Calu3 (cell line): ENCODE measurements at places on chromosomes 6 and 20. TPM values are rescaled to one million over a fixed set of nuclear protein-coding genes. Genes with fewer than 3 reads are reported as not detected.

PDYN gene
- not detected in 2 replicates for total RNA-seq

HLA-DRB1 gene
- total RNA-seq: 111 and 141 TPM in 2 replicates

MYCT1 gene
- total RNA-seq: not detected in 2 replicates

POPDC3 gene
- 2.8 and 3.8 TPM in 2 replicates for total RNA-seq

EPPIN gene
- not detected in 2 replicates for total RNA-seq

MCCD1 gene
- not detected in 2 replicates for total RNA-seq

WFDC12 gene
- not detected in 2 replicates for total RNA-seq

DNA sequence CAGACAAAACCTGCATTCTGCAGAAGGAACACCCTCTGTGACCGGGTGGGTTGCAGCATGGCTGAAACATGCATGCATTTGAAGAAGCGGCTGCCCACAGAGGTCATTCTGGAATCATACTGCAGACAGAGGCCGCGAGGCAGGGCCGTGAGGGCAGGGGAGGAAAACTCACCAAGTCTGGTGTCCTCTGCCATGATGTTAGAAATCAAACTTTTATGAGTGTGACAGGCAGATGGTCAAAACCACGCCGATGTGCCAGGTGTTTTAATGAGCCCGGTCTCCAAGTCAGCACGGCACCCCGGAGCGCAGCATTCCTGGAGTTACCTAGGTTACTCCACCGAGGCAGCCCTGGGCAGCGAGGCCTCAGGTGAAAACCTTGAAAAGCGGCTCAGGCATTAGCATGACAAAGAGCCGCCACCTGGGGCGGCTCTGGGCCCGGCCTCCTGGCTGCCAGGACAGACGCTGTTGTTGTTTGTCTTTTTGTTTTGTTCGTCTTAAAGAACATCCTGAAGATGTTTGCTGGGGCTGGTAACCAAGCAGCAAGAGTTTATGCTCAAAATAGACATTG is 255.6 kb downstream of the ERMARD start:
- H3K27ac ChIP-seq: no peak overlapping the region
- H3K36me3 ChIP-seq: no peaks in the 10 kb centered on the region
- no peaks in the 10 kb centered on the region for H3K4me1 ChIP-seq
- no peak overlapping the region for H3K4me3 ChIP-seq

DNA sequence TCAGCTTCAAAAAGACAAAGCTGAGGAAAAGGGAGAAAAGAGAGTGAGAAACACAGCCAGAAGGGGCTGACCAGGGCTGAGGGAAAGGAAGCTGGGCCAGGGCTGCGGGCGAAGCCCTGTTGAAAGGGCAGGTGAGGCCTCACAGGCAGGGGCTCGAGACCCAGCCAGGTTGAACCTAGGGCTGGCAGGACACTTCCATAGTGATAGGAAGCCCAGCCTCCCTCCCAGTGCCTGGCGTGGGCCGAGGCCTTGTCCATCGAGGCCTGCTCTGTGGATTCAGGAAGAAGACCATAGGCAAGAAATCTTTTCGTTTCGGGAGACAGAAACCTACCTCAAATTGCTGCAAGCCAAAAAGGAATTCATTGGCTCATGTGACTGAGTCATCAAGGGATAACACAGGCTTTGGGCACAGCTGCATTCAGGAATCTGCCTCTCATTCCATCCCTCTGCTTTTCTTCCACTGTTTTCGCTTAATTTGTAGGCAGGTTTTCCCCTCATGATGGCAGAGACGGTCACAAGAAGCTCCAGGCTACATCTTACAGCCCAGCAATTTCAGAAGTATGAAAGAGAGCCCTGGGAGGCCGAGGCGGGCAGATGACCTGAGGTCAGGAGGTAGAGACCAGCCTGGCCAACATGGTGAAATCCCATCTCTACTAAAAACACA is 311.1 kb upstream of the SULF2 start:
- DNase-seq: no peak
- peaks cover 49% of the 10 kb centered on the region for H3K27me3 ChIP-seq
- H3K4me3 ChIP-seq: no peak overlapping the region
- peaks cover 14% of the 10 kb centered on the region for H3K4me1 ChIP-seq

DNA sequence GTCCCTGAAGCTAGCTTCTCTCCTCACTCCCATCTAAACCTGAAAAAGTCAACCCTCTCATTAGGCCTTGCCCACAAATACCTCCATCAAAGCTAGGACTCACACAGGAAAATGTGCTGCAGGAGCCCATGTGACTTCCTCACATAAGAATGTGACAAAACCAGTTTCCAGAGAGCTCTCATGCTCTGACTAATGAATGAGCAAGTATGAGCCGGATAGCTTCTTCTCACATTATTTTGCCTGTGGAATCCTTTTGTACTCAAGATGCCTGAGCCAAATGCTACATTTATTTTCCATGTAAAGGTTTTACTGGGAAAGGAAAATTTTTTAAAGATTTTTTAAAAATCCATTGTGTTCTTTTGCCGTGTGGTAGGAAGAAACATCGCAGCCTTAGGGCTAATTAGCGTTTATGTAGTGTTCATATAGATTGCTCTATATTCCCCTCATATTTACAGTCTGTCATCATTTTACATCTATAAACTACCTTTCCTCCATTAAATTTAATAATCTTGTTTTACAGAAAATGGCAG is 68.6 kb upstream of the CCN6 start:
- no peaks in the 10 kb centered on the region for H3K27me3 ChIP-seq
- peak overlapping the region; percentile 31 for H3K4me3 ChIP-seq
- peaks cover 6% of the 10 kb centered on the region for H3K36me3 ChIP-seq
- peak overlapping the region; percentile 98 for H3K27ac ChIP-seq

GRCh38 chr6:139145661-139146060 is 10.8 kb downstream of the HECA start:
- H3K4me1 ChIP-seq: no peaks in the 10 kb centered on the region
- H3K27me3 ChIP-seq: no peaks in the 10 kb centered on the region
- DNase-seq: no peak

DNA sequence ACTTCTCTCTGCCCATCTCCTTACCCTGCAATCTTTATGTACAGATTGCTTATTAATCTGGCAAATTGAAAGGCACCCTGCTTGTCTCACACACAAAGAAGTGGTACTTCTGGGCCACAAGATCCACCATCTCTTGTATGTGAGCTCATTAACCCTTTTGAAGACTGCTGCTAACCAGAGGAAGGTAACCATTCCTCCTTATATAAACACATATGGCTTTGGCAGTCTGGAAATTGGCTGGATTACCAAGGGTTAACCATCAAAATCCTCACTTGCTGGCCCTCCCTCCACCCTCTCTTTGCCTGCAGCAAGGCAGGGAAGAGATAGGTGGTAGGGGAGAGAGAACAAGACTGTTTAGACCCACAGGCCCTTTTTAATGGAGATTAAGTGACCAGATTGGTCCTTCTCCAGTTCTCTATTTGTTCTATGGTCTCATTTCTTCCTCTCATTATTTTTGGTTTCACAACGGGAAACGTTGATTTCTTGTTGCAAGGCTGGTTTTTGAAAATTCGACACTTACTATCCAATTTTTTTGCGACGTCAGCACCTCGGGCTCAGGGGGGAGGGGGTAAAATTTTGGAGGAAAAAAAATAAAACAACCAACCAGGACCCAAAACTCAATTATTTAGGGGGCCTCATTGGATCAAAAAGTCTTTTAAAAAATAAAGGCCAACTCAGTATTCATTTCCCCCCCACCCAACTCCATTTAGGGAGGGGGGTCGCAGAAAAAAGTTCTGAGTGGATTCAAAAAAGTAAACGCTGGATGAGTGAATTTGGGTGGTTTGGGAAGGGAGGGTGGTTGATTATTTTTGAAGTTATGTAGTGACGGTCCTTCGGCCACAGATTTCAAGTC is 859 bp downstream of the PPP1R10 start:
- peak overlapping the region; percentile 98 for H3K27ac ChIP-seq
- H3K27me3 ChIP-seq: peaks cover 16% of the 10 kb centered on the region
- DNase-seq: peak; percentile 24
- H3K4me1 ChIP-seq: peaks cover 56% of the 10 kb centered on the region
- peaks cover 93% of the 10 kb centered on the region for H3K36me3 ChIP-seq

DNA sequence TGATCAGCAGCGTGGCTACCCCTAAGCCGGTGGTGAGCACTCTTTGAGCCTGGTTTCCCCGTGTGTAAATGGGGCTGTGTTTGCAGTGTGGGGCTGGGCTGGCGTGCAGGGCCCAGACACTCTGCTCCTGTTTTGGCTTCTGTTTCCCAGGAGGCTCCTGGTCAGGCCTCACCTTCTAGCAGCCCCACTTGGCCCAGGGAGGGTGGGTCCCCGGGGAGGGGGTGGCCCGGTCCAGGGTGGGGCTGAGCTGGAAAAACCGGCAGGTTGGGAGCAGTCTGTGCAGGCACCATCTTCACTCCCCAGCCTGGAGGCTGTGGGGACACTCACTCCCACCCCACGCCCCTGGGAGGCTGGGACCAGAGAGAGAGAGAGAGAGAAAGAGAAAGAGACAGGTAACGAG is 25.3 kb downstream of the CEBPB start:
- H3K4me1 ChIP-seq: peaks cover 79% of the 10 kb centered on the region
- peak; percentile 57 for DNase-seq
- no peaks in the 10 kb centered on the region for H3K27me3 ChIP-seq

DNA sequence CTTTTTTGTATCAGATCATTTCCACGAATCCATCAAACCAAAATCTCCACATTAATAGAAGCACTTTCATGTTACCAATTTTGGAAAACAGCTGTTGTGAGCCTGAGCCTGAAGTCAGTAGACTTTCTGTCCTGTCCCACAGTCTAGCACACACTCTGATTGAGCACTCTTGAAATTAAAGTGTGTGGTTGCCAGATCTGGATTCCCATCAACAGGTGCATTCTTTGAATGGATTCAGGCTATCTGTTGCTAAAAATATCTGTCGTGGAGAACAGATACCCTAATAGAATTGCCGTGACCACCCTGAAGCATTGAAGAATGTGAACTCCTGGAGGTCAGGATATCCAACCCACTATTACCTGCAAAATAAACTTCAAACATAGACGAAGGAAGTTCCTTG is 73.3 kb downstream of the TFAP2A start:
- no peak overlapping the region for H3K27ac ChIP-seq
- no peaks in the 10 kb centered on the region for H3K4me1 ChIP-seq
- H3K4me3 ChIP-seq: no peak overlapping the region
- H3K27me3 ChIP-seq: no peaks in the 10 kb centered on the region
- H3K36me3 ChIP-seq: no peaks in the 10 kb centered on the region

DNA sequence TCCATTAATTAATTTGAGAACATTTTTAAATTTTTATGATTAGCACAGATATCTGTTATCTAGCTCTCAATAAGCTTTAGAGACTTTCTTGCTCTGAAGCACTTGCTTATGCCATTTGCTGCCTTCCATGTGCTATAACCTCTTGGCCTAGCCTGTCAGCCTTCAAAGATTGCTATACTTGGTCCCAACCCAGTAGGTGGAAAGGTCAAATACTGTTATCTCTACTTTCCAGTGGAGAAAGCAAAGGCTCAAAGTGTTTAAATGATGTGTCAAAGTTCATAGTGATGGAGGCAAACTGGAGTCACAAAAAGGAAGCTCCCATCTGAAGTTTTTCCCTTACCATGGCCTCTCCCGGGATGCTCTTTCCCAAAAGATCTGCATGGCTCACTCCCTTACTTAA is 125.1 kb downstream of the PKHD1 start:
- no peak overlapping the region for H3K27ac ChIP-seq
- no peaks in the 10 kb centered on the region for H3K27me3 ChIP-seq
- H3K4me3 ChIP-seq: no peak overlapping the region
- H3K36me3 ChIP-seq: peaks cover 4% of the 10 kb centered on the region

DNA sequence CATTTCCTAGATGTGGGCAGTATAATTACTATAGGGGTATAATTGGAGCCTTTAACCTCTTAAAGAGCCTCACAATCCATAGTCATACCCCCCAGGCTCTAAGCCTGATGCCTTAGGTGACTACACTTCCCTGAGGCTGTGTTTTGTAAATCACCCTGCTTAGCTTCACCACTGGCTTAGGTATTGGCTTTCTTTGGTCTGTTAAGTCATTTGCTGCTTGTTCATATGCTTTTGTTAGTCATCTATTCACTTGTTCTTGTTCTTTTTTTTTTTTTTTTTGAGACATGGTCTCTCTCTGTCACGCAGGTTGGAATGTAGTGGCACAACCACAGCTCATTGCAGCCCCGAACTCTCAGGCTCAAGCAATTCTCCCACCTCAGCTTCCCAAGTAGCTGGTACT is 26.7 kb downstream of the KAT14 start:
- DNase-seq: no peak
- H3K4me1 ChIP-seq: no peaks in the 10 kb centered on the region
- no peak overlapping the region for H3K27ac ChIP-seq
- H3K4me3 ChIP-seq: no peak overlapping the region
- no peaks in the 10 kb centered on the region for H3K27me3 ChIP-seq

GRCh38 chr20:36768768-36769430 is 4.7 kb downstream of the DSN1 start:
- DNase-seq: no peak
- no peak overlapping the region for H3K4me3 ChIP-seq
- H3K36me3 ChIP-seq: peaks cover 36% of the 10 kb centered on the region
- no peak overlapping the region for H3K27ac ChIP-seq
- no peaks in the 10 kb centered on the region for H3K27me3 ChIP-seq
- peaks cover 18% of the 10 kb centered on the region for H3K4me1 ChIP-seq

GRCh38 chr6:1917626-1918371 is 308.1 kb downstream of the FOXC1 start:
- H3K36me3 ChIP-seq: peaks cover 4% of the 10 kb centered on the region
- H3K27ac ChIP-seq: peak overlapping the region; percentile 66
- DNase-seq: peak; percentile 85
- H3K4me3 ChIP-seq: no peak overlapping the region

GRCh38 chr20:24581443-24582170 is 112.2 kb downstream of the SYNDIG1 start:
- no peaks in the 10 kb centered on the region for H3K36me3 ChIP-seq
- no peak overlapping the region for H3K4me3 ChIP-seq

DNA sequence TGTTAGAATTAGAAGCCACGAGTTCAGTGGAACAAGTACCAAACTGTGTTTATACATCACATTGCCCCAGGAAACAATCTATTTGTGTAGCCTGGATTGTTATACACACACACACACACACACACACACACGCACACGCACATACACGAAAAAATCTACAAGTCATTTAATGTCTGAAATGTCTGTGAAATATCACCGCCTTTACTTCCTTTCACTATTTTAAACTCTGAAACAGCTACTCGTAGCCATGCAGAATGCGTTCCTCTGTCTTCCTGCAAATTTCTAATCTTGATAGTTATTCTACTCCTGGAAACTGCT is 84.4 kb upstream of the SCAF8 start:
- H3K4me3 ChIP-seq: no peak overlapping the region
- no peaks in the 10 kb centered on the region for H3K27me3 ChIP-seq
- H3K27ac ChIP-seq: no peak overlapping the region
- no peaks in the 10 kb centered on the region for H3K36me3 ChIP-seq

DNA sequence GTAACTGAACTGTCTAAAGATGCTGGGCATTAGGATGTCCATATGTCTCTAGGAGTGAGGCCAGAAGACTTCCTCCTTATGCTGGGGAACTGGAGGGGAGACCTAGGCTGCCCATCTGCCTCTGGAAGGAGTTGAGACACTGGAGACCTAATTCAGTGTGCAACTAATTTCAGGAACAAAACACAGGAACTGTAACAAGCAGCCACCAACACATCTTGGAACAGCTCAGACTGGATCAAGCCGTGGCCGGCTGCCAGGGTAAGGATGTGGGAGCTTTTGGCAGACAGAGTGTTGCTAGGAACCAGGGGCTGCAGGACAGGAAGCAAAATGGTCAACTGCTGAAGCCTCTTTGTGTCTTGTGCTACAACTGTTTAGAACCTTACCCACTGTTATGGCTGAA is 16.4 kb upstream of the MAS1 start:
- no peaks in the 10 kb centered on the region for H3K4me1 ChIP-seq
- no peaks in the 10 kb centered on the region for H3K36me3 ChIP-seq
- H3K27me3 ChIP-seq: peaks cover 27% of the 10 kb centered on the region
- no peak for DNase-seq
- no peak overlapping the region for H3K4me3 ChIP-seq
- H3K27ac ChIP-seq: no peak overlapping the region

GRCh38 chr6:129493354-129493902 is 216.5 kb downstream of the ARHGAP18 start:
- H3K36me3 ChIP-seq: peaks cover 35% of the 10 kb centered on the region
- H3K27me3 ChIP-seq: no peaks in the 10 kb centered on the region
- no peak for DNase-seq
